Activated CD4-positive, alpha-beta T cell treated with anti-CD3 and anti-CD28 coated beads for 36 hours (primary cell): ENCODE measurements at places on chromosomes 12 and 14. TPM values are rescaled to one million over a fixed set of nuclear protein-coding genes. Genes with fewer than 3 reads are reported as not detected.

PLEKHD1 gene
- 0.05 TPM for total RNA-seq

A2M gene
- total RNA-seq = 0.16 TPM

ASPG gene
- not detected for total RNA-seq

B4GALNT3 gene
- 3.3 TPM for total RNA-seq

IGF1 gene
- not detected for total RNA-seq

LRIG3 gene
- 0.09 TPM for total RNA-seq

RDH5 gene
- 12.2 TPM for total RNA-seq

SERPINA10 gene
- not detected for total RNA-seq

DHRS2 gene
- total RNA-seq = 3.7 TPM

FSCB gene
- not detected for total RNA-seq

PLCZ1 gene
- not detected for total RNA-seq

ABCC9 gene
- total RNA-seq = not detected

DNAH10 gene
- 0.37 TPM for total RNA-seq

EPYC gene
- not detected for total RNA-seq

C12orf60 gene
- total RNA-seq = 3.0 TPM

GNS gene
- 21.9 TPM for total RNA-seq

ZDHHC22 gene
- not detected for total RNA-seq

ERP27 gene
- total RNA-seq = 2.0 TPM

ETFBKMT gene
- 1.4 TPM for total RNA-seq

ARHGAP9 gene
- 77.7 TPM for total RNA-seq

FMNL3 gene
- 24.3 TPM for total RNA-seq

FAM161B gene
- 1.2 TPM for total RNA-seq

GLTP gene
- total RNA-seq = 24.2 TPM

SAMD15 gene
- total RNA-seq = 0.25 TPM

KCNMB4 gene
- total RNA-seq = 2.1 TPM

TEAD4 gene
- 7.2 TPM for total RNA-seq

RTN1 gene
- not detected for total RNA-seq

INF2 gene
- 66.0 TPM for total RNA-seq

SMIM41 gene
- not detected for total RNA-seq

GLIPR1L1 gene
- not detected for total RNA-seq
